ENCODE measurements at places on chromosomes 4 and X.

GRCh38 chrX:153727123-153727931 is 2.7 kb downstream of the ABCD1 start:
- peak; percentile 76 for DNase-seq

- no peak for DNase-seq
Measured at GRCh38 chr4:128550060-128550459, 259.4 kb upstream of the JADE1 start.

DNA sequence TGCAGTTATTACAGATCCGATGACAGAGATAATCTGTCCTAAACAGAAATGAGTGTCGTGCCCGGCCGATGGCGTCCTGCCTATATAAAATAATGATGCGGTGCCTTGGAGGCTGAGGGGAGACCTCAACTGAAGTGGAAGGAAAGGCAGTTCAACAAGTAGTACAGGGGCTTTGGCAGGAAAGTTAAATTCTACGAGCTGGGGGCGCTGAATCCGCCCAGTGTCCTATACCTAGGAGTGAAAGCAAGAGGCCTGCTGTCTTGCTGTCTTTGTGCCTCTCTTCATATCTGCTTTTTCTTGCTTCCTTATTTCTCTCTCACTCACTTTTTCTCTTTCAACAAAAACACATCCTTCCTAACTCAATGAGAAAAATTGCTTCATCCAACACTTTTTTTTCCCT is 82.2 kb upstream of the PRPS2 start:
- no peak for DNase-seq

DNA sequence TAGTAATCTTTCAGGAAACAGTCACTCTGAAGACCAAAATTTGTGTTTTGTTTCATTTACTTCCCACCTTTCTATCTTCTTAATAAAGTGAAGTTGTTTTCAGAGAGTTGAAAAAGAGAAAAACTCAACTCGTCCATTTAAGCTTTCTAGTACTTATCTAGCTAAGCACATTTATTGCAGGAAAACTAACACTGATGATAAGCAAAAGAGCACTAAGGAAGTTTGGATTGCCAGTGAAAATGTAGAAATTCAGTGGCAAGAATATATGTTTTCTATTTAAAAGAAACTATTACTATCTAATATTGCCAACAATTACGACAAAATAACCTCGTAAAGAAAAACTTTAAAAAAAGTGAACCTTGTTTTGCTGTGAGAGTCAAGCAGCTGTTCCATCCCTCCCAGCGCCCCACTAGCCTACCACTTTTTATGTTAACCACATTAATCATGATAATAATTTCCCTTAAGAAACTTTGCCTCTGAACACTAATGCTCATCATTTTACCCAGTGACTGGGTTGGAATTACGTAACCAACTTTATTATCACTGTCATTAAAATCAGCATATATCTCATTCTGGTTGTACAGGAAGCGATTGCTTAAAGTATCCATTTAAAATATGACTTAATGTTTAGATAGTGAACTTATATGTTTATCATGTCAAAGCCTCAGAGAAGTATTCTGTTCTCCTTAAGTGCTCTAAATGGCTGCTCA is 24.8 kb downstream of the SPRY1 start:
- DNase-seq, result no peak

- DNase-seq, result no peak
Measured at GRCh38 chr4:120317713-120318112, 251.1 kb upstream of the MAD2L1 start.

DNA sequence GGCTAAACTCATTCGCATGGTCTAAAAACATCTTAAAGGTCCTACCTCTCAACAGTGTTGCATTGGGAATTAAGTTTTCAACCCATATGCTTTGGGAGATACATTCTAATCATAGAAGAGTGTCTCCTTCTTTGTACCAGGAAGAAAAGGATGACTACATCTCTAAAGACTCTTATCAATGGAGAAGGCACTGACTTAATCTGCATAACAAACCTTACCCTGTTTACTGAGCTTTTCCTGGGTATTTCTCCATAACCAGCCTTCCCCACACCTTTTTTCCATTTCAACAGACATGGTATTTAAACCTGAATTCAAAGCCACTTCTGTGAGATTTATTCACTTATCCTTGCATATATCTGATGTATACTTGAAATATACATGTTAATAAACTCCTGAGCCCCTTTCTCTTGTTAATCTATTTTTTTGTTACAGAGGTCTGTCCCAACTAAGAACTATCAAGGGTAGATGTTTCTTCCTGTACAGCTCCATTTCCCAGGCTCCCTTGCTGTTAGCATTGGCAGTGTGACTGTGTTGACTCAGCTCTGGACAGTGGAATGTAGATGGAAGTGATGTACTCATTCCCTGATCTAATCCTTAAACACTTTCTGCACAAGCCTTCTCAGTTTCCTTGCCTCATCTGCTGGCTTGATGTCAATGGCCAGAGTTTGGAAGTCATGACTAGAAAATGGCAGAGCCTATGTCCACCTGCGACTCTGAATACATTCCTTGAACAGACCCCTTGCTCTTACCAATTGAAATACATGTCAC is 148.9 kb upstream of the CPEB2 start:
- DNase-seq, result no peak

DNA sequence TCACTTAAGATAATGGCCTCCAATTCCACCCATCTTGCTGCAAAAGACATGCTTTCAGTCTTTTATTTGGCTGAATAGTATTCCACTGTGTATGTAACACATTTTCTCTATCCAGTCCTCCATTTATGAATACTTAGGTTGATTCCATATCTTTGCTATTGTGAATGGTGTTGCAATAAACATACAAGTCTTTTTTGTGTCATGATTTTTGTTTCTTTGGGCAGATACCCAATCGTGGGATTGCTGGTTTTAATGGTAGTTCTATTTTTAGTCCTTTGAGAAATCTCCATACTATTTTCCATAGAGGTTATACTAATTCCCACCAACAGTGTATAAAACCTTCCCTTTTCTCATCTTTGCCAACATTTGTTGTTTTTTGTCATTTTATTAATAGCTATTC is 180.9 kb downstream of the SMIM20 start:
- DNase-seq, result no peak

- no peak for DNase-seq
Measured at GRCh38 chrX:151167791-151168345, 8.5 kb upstream of the GPR50 start.

DNA sequence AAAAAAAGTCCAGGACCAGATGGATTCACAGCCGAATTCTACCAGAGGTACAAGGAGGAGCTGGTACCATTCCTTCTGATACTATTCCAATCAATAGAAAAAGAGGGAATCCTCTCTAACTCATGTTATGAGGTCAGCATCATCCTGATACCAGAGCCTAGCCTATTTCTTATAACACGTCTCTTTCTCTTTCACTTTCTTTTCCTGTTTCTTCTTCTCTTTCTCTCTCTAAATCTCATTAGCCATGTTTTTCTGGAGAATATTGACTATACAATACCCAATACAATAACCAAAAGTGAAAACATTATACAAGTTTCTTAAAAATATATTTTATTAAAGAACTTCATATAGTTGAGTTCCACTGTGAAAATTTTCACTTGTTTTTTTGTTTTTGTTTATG is 1154.9 kb upstream of the PCDH7 start:
- no peak for DNase-seq

- DNase-seq, result no peak
Measured at GRCh38 chr4:138858419-138858818, 157.2 kb upstream of the NOCT start.

DNA sequence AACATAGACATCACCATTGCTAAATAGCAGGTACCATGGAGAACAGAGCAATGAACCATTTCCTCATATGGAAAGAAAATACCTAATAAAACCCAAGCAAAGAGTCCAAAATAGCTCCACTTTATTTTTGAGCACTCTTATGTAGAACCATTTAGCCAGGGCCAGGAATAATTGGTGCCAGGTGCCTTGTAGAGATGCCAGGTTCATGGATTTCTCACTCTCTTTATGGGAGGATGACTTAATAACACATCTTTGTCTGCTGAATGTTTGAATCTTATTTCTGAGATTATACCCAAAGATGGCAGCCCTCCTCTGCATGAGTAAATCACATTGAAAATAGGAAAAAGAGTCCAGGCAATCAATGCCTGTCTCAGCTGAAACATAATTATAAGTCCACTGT is 212.3 kb upstream of the SFRP2 start:
- no peak for DNase-seq

DNA sequence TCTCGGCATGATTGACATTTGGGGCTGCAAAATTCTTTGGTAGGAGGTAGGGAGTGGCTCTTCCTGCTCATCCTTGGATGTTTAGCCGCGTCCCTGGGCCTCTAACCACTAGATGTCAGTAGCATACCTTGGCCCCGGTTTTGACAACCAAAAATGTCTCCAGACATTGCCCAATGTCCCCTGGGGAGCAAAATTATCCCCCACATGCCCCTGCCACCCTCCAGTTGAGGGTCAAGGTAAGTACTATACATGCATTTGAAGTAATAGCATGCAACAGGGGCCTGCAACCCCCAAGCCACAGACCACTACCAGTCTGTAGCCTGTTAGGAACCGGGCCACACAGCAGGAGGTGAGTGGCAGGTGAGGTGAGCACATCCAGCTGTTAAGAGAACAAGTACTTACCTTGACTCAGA is 17.6 kb upstream of the KIAA1210 start:
- no peak for DNase-seq

- no peak for DNase-seq
Measured at GRCh38 chrX:138877746-138878145, 166.2 kb upstream of the FGF13 start.

DNA sequence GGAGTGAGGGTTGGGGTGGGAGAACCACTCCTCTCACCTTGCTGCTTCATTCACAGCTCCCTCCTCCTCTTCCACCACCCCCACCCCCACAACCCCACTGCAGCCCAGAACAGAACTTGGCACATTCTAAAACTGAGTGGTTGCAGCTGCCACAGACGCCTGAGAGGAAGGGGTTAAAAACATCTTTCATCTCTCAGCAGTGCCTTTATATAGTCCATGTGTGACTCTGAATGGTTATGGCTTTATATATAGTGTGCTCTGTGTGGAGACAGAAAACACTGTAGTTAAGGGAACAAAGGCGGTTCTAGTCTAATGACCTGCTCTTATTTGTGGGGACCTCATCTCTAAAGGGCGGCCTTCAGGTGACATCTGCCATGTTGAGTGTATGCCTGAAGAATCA is 144.8 kb downstream of the BCOR start:
- no peak for DNase-seq

DNA sequence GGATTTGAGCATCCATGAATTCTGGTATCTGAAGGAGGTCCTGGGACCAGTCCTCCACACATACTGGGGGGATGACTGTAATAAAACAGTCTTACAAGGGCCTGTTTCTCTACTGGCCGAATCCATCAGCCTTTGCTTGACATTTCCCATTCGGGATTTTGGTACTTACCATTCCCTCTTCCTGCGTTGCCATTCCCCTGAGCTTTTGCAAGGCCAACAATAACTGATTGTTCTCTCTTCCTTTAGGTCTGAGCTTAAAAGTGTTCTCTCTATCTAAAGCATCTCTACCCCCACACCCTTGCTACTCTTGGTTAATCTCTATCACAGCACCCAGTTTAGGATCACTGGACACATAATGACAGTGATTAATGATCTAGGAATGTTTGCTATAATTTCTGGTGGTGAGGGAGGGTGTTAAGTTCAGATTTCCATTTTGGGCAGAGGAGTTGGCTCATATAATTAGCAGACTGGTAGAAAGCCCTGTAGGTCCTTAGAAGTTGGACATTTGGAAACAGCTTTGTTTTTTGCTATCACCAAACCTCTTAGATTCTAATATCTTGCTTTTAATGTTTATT is 29.4 kb downstream of the TMA16 start:
- DNase-seq, result no peak

DNA sequence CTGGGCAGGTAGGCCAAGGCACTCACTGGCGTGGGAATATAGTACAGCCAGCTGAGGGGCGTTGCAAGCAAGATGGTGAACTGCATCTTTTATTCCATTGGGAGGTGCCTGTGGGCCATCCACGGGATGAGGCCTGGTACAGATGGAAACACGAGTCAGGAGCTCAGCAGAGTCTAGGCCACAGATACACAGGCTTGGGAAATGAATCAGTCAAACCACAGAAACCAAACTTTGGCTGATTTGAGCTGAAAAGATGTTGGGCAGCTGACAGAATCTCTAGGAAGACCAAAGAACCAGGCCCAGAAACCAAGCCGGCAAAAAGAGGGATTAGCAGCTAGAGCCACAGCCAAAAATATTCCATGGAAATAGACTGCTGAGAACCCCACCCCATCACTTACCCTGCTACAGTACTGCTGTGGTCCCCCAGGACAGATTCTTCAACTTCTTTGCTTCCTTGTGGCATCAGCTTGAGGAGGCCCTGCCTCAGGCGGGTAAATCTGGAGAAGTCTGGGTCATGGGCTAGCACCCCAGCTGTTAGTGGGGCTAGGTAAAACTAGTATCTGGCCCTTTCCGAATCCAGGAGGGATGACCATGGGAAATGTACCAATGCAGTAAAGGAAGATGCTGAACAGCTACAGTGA is 75.4 kb downstream of the TMEM131L start:
- DNase-seq, result no peak

Measured in aorta (tissue), 5 donors.